CD4-positive, alpha-beta T cell treated with Interleukin-2 at 100 ng/mL for 4 hours (primary cell): ENCODE measurements at places on chromosomes 2 and 18.

GRCh38 chr2:204110338-204110741, 173.8 kb downstream of the ICOS start:
- peak; percentile 59 for DNase-seq

- DNase-seq: peak; percentile 58
Measured at GRCh38 chr2:110865188-110865587, 132.8 kb downstream of the ACOXL start.

DNA sequence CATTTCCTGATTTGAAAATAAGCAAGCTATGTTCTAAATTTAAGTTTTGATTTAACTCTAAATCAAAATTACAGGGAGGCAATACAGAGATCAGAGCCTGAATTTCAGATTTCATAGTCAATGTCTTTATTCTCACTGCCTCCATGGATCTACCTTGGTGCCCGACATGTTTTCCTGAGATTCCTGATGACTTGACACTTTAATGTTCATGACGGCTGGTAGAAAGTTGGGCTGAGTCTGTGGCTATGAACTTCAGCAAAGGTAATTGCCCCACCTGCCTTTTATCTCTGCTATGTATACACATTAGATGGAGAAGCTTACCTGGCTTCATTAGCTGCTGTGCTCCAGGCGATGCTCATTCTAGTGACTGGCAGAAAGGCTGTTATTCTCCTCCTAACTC, 1390.5 kb upstream of the CELF4 start:
- DNase-seq: no peak

DNA sequence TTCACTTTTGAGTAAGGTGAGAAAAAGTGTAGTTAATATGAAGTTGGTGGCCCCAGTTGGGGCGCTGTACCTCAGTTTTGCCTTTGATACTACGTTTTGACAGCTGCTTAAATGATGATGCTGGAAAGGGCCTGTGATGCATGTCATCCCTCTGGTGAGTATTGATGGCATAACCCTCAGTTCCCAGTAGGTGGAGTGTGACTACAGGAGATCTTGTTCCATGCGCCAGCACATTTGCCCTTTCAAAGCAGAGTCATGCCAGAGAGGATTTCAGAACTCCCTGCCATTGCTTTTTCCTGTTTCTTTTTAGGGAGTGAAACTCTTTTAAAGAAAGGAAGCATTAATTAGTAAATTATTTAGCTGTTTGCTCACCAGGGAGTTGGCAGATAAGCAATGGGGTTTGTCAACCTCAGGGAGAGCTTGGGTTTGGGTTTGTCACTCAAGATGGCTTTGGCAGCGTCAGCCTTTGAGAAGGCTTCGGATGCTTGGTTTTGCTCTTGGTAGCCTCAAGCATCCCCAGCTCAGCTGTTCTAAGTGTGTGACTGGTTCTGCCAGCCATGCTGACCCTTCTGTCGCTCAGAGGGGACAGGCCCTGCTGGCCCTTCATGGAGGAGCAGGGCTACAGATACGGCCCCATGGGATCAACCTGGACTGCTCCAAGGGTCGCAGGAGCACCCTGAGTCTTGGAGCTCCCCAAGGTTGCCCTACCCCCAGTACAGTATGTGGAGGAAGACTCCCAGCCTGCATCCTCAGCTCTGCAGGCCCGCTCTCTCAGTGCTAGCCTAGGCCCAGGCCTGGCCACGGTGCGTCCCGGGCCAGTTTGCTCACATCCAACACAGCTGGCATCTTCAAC, 29.1 kb downstream of the ARMC9 start:
- peak; percentile 57 for DNase-seq

DNA sequence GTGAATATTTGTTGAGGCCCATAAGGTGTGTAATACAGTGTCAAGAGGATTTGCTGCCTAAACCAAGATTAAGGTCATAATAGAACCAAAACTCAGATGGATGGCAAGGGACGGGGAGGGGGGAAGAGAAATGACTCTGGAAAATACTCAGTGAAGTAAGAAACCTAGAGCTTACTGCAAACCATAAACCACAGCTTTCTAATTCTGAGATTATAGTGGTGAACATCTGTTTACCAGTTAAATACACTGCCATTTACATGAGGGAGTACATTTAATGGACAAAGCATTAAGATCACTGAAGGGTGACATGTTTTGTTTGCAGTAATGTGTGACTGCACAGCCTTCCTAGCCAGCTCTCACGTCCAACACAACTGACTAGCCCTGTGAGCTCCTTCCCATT, 19.8 kb downstream of the EVX2 start:
- no peak for DNase-seq

DNA sequence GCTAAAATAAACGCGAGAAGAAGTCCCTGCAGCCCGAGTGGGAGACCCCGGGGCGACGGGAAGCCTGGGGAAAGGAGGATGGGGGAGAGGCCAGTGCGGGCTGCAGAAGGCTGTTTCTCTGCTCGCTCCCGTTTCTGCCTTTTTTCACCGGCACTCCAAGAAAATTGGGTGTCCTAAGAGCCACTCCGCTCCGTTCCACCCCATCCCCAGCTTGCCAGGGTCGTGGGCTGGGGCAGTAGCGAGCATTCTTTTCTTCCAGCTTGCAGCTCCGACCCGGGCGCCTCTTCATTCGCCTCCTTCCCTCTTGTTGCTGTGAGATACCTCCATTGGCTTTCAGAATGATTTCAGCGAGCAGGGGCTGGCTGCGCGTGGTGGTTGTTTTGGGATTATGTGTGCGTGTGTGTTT, 1.1 kb downstream of the HOXD3 start:
- DNase-seq: no peak

DNA sequence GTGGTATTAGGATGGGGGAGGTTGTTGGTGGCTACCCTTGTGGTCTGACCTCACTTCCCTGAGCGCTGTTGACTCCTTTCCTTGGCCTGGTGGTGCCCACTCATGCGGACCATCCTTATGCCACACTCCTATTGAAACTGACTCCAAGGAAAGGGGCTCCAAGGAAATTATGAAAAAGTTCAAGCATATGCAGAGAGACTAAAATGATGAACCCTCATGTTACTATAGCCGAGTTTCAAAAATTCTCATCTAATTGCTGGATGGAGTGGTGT, 96.2 kb upstream of the STPG4 start:
- DNase-seq: no peak

- no peak for DNase-seq
Measured at GRCh38 chr2:174473796-174474195, 13.0 kb downstream of the GPR155 start.

GRCh38 chr2:46747297-46747818, 168.2 kb downstream of the MCFD2 start:
- DNase-seq: no peak

GRCh38 chr2:15378148-15378908, 182.8 kb downstream of the NBAS start:
- DNase-seq: no peak

GRCh38 chr2:173231465-173231864, 123.2 kb upstream of the CDCA7 start:
- DNase-seq: no peak

DNA sequence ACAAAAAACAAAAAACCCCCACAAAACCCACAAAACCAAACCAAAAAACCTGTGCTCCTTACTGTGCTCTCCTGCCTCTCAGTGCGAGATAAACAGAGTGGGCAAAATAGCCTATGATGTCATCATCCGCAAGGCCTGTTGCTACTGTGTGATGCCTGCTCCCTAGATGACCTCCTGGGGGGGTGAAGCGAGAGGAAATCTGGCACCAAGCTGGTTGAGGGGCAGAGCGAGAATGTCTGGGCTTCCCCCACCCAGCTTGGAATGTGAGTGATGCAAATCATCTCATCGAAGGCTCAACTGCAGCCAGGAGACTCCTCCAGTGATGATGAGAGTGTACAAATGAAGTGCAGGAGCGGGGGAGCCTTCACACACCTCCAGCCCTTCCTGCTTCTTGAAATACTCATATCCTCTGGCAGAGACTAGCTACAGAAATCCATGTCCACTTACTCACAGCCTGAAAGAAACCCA, 57.7 kb upstream of the MAP4K3 start:
- no peak for DNase-seq

DNA sequence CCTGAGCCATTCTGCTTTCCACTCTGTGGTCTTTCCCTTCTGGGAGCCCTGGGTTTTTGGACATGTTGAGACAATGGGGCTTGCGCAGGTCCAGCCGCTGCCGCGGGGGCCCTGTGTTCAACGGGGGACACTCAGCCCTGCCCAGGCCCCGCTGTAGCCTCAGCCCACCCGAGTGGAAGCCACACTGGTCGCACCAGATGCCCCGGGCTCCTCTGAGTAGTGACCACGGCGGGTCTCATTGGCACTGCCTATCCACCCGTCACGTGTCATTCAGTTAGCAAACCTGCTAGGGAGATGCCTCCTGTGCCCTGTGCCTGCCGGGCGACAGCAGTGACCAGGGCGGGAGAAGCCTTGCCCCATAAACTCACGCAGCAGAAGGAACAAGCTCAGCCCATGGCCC, 19.1 kb downstream of the D2HGDH start:
- DNase-seq: no peak

- peak; percentile 29 for DNase-seq
Measured at GRCh38 chr18:9673296-9674251, 34.5 kb upstream of the RAB31 start.

- DNase-seq: no peak
Measured at GRCh38 chr2:2102866-2103653, 228.0 kb downstream of the MYT1L start.

GRCh38 chr2:206805887-206806607, 40.6 kb downstream of the FASTKD2 start:
- no peak for DNase-seq

GRCh38 chr2:159904127-159904958, 106.3 kb upstream of the CD302 start:
- peak; percentile 81 for DNase-seq

- DNase-seq: no peak
Measured at GRCh38 chr2:69771461-69771860, 29.5 kb downstream of the ANXA4 start.

GRCh38 chr2:36380624-36381481, 25.3 kb downstream of the CRIM1 start:
- DNase-seq: no peak

GRCh38 chr2:188425266-188425665, 133.6 kb downstream of the GULP1 start:
- DNase-seq: no peak

DNA sequence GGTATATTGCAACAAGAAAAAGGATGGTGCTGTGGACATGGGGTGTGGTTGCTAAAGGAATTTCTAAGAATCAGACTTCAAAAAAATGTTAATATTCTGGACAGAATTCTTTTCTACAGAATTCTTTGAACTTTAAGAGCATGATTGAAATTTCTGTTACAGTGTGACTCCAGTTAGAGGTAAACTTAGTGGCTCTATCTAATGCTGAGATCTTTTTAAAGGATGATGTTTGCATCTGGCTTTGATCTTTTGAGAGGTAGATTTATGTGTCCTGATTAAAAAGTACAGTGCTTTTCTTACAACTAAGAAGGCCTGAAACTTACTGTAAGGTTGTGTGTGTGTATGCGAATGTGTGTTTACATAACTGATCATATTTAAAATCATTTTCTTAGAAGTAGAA, 25.4 kb downstream of the NCK2 start:
- DNase-seq: peak; percentile 65

DNA sequence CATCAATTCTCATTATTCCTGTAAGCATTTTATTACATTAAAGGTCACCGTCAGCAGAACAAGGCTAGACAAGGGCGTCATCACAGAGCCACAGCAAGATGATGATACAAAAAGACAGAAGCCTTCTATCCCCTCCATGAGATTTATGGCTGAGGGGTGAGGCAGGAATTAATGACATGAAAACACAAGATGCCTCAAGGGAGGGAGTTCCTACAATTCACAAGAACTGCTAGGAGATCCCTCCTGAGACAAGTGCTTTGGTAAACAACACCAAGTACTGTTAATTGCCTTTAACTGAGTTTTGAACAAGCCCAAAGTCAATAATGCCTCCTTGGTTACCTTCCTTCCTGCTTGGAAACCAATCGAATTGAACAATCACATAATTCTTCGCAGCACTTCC, 14.1 kb downstream of the ADD2 start:
- DNase-seq: no peak

GRCh38 chr2:192978395-192978794, 783.7 kb upstream of the TMEFF2 start:
- no peak for DNase-seq

DNA sequence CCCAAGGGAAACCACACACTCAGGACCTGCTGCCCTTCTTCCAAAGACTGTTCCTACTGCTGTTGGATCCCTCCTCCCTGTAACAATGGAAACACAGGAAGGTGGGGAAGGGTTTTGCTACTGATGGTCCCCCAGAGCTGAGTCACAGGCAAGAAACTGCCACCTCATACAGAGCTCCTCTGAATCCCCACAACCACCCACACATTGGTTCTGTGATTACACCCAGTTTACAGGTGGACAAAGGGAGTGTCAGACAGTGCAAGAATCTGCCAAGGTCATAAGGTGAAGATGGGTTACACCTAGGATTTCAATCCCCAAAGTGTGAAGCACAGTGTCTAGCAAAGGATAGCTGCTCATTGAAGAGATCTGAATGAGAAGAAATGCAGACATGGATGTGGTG, 141.7 kb upstream of the LMAN1 start:
- DNase-seq: no peak

DNA sequence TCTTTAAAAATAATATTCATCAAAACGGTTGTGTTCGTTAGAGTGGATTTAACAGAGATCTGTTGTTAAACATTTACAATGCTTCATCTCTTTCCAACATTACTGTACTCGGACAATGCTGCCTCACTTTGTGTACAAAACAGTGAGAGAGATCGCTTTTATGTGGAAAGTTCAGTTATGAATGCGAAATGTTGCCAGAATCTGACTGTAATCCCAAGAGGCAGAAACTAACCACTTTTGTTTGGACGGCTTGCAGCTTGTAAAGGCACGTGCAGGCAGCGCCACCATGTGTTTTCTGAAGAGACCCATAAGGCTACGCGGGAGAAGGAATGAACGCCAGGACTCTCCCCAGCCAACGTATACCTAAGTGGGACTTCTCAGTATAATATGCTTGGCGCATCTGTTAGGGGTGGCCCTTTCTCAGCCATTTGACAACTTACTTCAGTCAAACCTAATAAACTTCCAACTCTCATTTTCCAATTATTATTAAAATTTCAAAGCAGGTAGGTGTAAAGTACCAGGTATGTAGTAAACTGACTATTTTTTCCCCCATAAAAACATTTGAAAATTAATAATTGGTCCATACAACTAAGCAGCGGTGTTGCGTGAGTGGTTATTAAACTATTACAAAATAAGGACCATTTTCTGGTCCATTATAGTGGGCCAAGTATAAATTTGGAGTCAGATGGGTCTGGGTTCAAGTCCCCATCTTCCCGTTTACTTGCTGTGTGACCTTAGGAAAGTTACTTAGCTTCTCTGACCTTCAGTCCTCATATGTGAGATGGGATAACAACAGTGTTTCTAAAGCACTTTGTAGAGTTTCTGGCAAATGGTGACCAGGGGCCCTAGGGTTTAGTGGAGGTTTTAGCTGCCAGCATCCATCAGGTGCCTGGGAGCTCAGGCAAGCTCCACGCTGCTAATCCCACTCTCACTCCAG, 5.6 kb upstream of the NAPG start:
- DNase-seq: peak; percentile 58

GRCh38 chr2:196230061-196230854, 58.9 kb upstream of the STK17B start:
- DNase-seq: peak; percentile 57

DNA sequence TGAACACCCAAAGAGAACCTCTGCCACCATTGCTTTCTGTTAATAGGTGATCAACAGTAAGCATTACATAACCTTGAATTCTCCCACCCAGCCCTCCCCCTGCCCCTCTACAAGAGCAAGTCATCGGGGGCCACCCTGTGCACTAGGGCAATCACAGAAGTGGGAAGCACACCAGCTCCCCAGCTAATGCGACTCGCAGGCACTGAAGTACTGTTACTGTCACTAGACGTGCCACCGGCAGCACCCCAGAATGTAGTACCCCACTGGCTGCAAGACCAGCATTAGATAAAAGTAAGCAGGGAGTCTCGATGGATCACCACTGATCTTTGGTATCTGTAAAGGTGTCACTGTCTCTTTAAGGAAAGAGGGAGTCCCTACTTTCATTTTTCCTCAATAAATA, 167.6 kb downstream of the FAM210A start:
- DNase-seq: no peak
